ENCODE measurements at places on chromosomes 7 and 10.

GRCh38 chr7:69564454-69565417 is 33.5 kb upstream of the AUTS2 start:
- DNase-seq = no peak

DNA sequence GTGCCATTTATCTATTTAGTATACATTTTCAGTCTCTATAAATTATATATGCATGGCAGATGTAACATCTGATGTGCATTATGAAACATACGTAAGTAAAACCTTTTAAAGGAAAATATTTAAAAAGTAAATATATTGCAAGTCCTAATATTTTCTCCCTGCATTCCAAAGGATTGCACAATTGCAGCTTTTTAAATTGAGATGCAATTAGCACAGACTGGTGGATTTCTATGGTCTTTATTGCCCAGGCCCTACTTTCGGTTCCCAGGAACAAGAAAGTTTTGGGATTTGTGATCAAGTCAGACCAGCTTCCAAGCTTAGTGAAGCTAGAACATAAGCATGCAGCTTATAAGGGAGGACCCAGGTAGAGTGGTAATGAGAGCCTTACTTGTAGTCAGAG is 337.8 kb downstream of the NRG3 start:
- no peak for DNase-seq

GRCh38 chr10:48606530-48607355 is 1.9 kb upstream of the ARHGAP22 start:
- DNase-seq = no peak

- DNase-seq = no peak
Measured at GRCh38 chr7:68730964-68731363, 867.3 kb upstream of the AUTS2 start.

DNA sequence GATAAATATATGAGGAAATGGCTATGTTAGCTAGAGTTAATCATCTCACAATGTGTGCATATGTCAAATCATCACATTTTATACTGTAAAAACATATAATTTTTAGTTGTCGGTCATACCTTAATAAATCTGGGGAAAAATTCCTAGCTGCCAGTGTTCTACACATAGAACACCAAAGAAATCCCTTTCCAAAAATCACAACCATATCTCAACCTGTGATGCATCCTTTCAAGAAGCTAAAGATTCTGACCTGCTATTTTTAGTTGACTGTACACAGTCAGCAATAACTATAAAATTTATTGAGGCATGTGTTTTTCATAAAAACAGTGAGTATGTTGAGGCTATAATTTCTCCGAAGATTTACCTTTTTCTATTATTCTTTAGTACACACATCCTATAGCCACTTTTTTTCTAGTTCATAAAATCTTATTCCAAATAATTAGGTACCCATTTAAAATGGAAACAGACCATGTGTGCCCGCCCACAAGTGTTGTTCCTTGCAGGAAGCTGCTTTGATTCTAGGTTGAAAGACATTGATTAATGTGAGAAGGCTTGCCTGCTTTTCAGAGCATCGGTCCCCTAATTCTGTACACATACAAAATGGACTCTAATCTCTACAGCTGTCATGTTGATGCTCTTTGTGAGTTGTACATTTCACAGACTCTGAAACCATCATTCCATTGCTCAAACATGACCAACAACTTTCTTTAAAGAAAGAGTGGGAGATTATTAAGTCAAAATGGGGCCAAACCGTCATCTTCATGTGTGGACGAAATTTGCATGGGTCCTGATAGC is 117.5 kb upstream of the LRRN3 start:
- DNase-seq = no peak
